ENCODE measurements at places on chromosomes 4 and X. TPM values are rescaled to one million over a fixed set of nuclear protein-coding genes. Genes with fewer than 3 reads are reported as not detected.
A peak's percentile ranks its signal among the peaks of the same experiment; 100 is the strongest.

DNA sequence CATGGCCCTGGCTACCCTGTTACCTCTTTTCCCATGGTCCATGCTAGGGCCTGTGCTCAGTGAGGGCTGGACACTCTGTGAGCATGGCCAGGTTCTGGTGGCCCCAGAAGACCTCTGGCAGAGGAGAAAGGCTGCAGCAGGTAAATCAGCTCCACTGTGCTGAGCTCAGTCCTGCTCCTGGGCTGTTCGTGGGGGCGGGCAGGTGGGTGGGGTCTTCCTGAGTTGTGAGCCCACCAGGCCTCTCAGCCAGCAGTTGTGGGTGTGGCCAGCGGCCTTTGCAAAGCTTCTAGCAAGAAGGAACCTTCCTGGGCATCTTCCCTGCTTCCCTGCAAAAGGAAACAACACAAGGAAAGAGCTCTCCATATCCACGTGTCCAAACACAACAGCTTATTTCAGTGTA, 85.3 kb upstream of the STX18 start:
- H3K36me3 ChIP-seq: no peaks in the 10 kb centered on the region
- H3K4me3 ChIP-seq: no peak overlapping the region
- no peak for DNase-seq
- H3K27me3 ChIP-seq: no peaks in the 10 kb centered on the region
- no peak overlapping the region for H3K27ac ChIP-seq

DNA sequence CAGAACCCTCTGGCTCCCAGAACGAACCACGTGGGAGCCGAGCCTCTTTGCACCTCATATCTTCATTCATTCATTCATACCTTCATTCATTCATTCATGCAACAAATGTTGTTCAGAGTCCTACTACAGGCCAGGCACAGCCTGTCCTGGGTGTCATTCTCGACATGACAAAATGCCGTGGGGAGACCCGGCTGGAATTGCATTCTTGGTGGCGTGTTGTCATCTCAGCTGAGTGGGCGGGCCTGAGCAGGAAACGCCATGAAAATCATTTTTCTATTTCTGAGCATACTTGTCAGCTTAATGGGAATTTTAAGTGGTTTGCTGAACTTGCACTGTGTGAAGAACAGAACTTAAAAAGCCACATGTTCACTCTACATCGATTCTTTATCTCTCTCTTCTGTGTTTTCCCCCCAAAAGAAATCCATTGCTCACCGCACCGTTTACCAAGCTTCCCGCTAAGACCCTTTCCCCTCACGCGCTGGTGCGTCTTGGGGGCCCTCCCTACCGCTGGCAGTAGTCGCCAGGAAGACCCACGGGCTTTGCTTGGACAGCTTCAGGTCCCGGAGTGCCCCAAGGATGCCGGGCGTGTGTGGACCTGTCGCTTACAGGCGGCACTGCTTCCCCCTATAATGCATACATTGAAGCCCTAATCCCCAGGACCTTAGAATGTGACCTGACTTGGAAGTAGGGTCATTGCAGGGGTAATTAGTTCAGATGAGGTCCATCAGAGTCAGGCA, 41.6 kb upstream of the HMX1 start:
- no peaks in the 10 kb centered on the region for H3K4me1 ChIP-seq
- no peak for DNase-seq
- no peaks in the 10 kb centered on the region for H3K27me3 ChIP-seq
- no peaks in the 10 kb centered on the region for H3K36me3 ChIP-seq
- no peak overlapping the region for H3K4me3 ChIP-seq

DNA sequence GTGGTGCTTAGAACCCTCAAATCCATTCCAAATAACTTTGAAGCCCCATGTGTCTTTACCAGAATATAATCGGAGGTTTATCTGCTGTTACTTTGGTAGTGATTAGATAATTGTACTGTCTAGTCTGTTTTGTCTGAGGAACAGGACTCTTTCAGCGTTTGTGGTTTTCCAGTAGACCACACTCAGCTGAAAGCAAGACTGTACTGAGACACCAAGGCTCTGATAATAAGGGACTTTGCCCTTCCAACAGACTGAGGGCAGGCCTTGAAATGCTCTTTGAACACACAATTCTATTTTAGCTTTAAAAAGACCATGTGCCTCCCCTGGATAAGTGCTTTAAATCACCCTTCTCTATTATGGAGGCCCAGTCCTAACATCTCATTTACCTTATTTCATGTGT, 76.1 kb downstream of the KLHL8 start:
- H3K4me1 ChIP-seq: peaks cover 8% of the 10 kb centered on the region
- no peaks in the 10 kb centered on the region for H3K27me3 ChIP-seq
- H3K4me3 ChIP-seq: no peak overlapping the region
- no peak for DNase-seq
- no peak overlapping the region for H3K27ac ChIP-seq

DNA sequence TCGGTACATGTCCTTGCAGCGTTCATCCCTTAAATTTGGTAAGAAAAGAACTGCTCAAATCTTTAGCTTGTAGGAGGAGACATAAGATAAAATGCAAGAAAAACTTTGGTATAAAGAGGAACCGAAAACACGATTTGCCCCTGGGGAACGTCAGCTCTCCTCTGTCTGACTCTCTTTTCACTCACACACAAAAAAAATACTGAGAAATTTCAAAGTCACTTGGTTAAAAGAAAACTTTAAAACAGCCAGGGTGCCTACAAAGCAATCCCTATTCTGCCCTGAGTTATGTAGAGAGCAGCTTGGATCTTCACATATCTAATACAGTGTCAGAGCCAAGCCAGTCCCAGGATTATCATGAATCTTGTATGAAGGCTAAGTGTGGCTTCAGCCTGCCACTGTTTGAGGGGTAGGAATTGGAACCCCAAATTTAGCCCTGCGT, 248.5 kb upstream of the CXXC4 start:
- H3K4me1 ChIP-seq: no peaks in the 10 kb centered on the region
- no peaks in the 10 kb centered on the region for H3K27me3 ChIP-seq

DNA sequence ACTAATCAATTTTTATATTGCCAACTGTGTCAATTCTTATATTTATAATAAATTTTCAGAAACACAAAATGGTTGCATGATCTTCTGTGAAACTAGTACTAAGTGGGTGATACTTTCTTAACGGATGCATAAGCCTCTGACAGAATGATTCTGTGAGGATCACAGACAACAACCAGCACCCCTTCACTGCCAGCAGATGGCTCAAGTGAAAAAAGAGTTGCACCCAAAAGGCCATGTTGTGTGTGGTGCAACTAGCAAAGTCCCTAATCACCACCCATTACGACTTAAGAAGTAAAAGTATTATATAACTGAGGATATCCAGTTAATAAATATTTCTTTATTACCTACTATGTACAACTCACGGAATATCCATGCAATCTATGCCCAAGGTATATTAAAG, 334.0 kb downstream of the PCDH19 start:
- no peaks in the 10 kb centered on the region for H3K36me3 ChIP-seq
- H3K27me3 ChIP-seq: no peaks in the 10 kb centered on the region
- H3K4me1 ChIP-seq: no peaks in the 10 kb centered on the region
- DNase-seq: no peak
- H3K4me3 ChIP-seq: no peak overlapping the region

GRCh38 chrX:1094566-1095333, 117.7 kb downstream of the CRLF2 start:
- H3K27ac ChIP-seq: no peak overlapping the region
- no peaks in the 10 kb centered on the region for H3K27me3 ChIP-seq
- no peaks in the 10 kb centered on the region for H3K4me1 ChIP-seq
- no peaks in the 10 kb centered on the region for H3K36me3 ChIP-seq

- no peak overlapping the region for H3K4me3 ChIP-seq
- H3K36me3 ChIP-seq: no peaks in the 10 kb centered on the region
- peak; percentile 26 for DNase-seq
- no peaks in the 10 kb centered on the region for H3K27me3 ChIP-seq
Measured at GRCh38 chr4:167021545-167022155, 212.6 kb downstream of the SPOCK3 start.

DNA sequence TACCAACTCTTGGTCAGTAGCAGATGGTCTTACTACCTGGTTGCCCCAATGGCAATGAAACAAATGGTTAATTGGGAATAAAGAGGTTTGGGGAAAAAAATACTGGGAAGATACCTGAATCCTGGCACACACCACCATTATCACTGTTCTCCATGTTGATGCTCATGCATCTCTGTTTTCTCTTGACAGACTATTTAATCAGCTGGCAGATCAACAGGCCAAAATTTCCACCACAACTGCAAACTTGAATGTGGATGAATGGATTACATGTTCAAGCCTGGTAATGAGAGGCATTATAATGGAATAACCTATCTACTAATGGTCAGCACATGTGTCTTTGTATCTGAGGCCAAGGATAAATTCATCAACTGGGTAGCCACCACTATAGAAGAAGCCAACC, 45.7 kb downstream of the ZNF721 start:
- H3K27ac ChIP-seq: no peak overlapping the region
- no peak for DNase-seq
- H3K36me3 ChIP-seq: peaks cover 17% of the 10 kb centered on the region
- no peaks in the 10 kb centered on the region for H3K4me1 ChIP-seq
- H3K27me3 ChIP-seq: no peaks in the 10 kb centered on the region

GRCh38 chrX:45143455-45143854, 57.2 kb downstream of the DIPK2B start:
- no peak for DNase-seq
- H3K4me3 ChIP-seq: no peak overlapping the region
- H3K4me1 ChIP-seq: no peaks in the 10 kb centered on the region
- H3K36me3 ChIP-seq: no peaks in the 10 kb centered on the region

DNA sequence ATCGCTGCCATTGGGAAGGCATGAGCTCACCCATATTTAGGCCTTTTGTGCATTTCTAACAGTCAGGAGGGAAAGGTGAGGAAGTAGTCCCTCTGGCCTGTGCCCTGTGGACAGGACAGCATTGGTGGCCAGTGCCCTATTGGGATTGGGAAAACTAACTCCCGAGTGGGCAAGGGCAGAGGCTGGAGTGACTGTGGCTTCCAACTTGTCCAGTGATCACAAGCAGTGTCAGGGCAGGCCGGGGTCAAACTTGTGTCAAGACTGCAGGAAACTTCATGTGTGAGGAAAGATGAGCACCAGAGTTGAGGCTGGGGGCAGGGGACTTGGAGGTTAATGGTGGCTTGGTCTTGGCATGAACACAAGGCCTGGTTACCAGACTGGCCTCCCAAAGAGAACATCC, 286.2 kb upstream of the FAM47C start:
- no peaks in the 10 kb centered on the region for H3K27me3 ChIP-seq
- no peak for DNase-seq
- no peak overlapping the region for H3K4me3 ChIP-seq
- no peaks in the 10 kb centered on the region for H3K4me1 ChIP-seq
- no peaks in the 10 kb centered on the region for H3K36me3 ChIP-seq

- no peaks in the 10 kb centered on the region for H3K4me1 ChIP-seq
- peaks cover 6% of the 10 kb centered on the region for H3K36me3 ChIP-seq
- no peak for DNase-seq
- H3K4me3 ChIP-seq: no peak overlapping the region
Measured at GRCh38 chr4:25800245-25800644, 62.5 kb downstream of the SEL1L3 start.

Gene RRH
- polyA plus RNA-seq: not detected

Gene F11
- not detected for polyA plus RNA-seq

Gene ZFX
- 16.0 TPM for polyA plus RNA-seq

Gene SGCB
- polyA plus RNA-seq: 0.95 TPM

Gene GAGE1
- not detected for polyA plus RNA-seq

Gene EXOC1L
- polyA plus RNA-seq: not detected

Gene BST1
- 297 TPM for polyA plus RNA-seq

Gene AR
- polyA plus RNA-seq: not detected
